ENCODE measurements at places on chromosomes 13 and 19.

DNA sequence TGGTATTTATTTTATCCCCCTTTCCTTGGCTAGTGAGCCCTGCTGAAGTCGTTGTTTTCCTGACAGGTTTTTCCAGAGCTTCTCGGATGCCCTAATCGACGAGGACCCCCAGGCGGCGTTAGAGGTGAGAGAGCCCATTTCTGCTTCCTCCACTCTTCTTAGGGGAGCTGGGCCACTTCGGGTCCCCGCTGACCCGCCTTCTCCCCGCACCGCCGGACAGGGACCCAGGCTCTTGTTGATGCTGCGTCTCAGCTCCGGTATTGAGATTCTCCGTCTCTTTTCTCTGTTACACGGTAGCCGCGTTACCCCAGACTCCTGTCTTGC, 306 bp downstream of the SUGT1 start:
- no peak for DNase-seq

GRCh38 chr19:19746286-19747213, 13.6 kb upstream of the ZNF14 start:
- no peak for DNase-seq

- no peak for DNase-seq
These were observed 32.6 kb upstream of the SLC46A3 start for GRCh38 chr13:28751175-28751960.

- DNase-seq, result no peak
These were observed 360.3 kb upstream of the ZNF507 start for GRCh38 chr19:31985001-31985605.

GRCh38 chr13:45280751-45281634, 60.0 kb downstream of the TPT1 start:
- peak; percentile 36 for DNase-seq

GRCh38 chr13:67292886-67293285, 62.8 kb upstream of the PCDH9 start:
- no peak for DNase-seq

DNA sequence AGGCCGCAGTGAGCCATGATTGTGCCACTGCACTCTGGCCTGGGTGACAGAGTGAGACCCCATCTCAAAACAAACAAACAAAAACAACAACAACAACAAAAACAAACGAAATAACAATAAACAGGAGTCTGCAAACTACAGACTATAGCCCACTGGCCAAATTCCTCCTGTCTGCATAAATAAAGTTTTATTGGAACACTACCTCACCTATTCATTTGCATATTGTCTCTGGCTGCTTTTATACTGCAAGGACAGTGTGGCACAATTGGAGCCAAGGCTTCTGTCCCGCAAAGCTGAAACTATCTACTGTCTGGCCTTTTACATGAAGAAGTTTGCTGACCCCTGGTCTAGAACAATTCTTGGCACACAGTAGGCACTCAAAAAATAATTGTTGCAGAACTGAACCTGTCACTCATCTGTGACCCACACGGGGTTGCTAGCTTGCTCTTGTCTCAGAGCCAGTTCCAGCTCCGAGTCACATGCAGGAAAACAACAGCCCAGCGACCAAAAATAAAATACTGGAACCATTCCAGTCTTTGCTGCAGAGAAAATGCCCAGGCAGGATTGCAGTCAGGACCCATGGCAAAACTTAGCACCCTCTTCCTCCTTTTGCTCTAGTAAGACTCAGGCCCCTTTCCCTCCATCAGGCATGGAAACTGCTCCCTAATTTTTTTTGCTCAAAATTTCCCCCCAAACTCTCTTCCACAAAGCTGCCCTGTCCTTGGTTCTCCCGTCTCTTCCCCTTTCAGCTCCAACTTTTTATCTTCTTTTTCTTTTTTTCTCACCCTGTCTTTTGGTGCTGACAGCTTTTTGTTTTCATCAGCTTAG, 4.8 kb upstream of the MYH14 start:
- DNase-seq, result no peak

DNA sequence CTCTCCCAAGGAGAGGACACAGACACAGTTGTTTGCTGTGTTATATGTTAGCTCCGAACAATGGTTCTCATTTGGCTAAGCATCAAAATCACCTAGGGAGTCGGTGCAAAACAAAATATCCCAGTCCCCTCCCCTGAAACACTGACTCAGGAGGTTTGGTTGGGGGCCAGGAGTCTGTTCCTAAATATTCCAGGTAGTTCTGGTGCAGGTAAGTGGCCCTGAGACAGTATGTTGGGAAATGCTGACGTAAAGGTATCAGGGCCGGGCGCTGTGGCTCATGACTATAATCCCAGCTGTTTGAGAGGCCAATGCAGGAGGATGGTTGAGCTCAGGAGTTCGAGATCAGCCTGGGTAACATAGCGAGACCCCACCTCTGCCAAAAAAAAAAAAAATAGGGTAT, 2.3 kb upstream of the MAP2K7 start:
- no peak for DNase-seq

GRCh38 chr19:46635920-46636761, at the start of gene GNG8:
TSS of gene GNG8 (minus strand) at chr19:46636202. CDS start at chr19:46634682, 1,520 bp downstream.
- no peak for DNase-seq

DNA sequence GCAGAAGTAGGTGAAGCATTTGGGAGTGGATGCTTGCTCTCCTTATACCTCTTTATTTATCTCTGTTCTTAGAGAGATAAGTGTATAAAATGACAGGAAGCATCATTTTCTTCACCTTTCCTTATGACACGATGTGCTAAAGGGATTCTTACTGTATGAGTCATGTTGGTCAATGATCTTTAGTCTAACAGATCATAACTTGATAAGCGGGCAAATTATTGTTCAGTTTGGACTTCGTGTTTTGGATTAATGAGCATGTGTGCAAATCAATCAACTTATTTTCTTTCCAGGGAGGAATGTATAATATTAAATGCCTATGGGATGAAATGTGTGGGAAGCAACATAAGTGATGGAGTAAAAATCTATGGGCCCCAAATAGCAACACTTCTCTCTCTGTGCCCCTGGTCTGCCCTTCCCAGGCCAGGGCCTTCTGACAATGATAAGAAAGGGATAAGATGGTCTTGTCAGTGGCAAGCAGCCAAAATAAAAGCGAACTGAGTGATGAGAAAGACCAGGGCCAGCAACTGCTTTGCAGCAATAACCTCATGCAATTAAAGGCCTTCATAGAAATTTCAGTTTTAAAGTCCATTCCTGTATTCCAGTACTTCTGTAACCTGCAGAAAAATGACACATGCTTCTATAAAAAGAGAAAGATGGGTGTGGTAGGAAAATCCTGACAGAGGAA, 61.4 kb downstream of the SLC10A2 start:
- no peak for DNase-seq

GRCh38 chr13:67515895-67516294, 285.8 kb upstream of the PCDH9 start:
- DNase-seq, result peak; percentile 15

DNA sequence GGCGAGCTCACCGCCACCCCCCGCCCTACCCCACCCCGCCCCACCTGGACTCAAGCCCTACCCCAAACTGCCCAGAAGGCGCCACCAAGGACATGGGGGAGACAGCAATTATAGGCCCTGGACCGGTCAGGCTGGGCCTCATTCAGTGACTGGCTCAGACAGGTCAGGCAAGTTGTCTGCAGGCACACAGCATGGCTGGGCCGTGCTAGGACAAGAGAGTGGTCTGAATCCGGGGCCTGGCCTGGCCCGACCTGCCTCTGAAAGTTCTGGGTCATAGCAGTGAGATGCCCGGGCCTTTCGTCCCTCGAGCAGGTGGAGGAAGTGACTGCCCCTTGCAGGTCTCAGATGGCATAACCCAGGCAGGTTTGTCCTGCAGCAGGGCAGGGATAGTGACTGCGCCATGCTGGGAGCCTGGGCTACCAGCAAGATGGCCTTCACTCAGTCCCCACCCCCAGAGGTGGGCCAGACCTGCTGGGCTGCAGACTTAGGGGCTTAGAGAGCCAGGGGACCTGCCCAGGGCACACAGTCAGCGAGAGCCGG, 21.0 kb downstream of the COMP start:
- no peak for DNase-seq

DNA sequence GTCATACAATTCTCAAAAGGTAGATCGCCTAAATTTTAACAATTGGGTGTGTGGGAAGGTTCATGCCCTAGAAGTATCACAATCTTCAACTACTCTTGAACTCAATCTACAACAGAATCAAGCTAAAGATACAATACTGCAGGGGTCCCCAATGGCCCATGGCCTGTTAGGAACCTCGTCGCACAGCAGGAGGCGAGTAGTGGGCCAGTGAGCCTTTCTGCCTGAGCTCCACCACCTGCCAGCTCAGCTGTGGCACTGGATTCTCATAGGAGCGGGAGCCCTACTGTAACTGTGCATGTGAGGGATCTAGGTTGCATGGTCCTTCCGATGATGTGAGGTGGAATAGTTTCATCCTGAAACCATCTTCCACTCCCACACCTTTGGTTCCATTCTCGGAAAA, 230.6 kb downstream of the KLF12 start:
- no peak for DNase-seq

GRCh38 chr13:74110053-74110452, 24.2 kb downstream of the KLF12 start:
- DNase-seq, result no peak

DNA sequence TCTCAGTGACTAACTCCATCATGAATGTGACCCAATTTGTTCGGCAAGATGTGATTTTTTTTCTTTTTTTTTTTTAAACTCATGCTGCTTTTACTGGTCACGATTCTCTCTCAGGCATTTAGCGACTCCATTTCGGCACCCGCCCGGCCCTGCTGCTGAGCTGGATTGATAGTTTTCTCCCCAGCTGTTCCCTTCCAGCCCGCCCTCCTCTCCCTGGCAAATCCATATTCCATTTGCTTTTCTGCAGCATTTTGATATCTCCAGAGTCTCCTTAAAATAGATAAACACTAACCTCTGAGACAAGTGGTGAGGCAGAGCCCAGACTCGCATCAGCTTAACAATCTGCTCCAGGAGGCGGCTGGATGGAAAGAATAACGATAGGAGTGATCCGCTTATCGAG, 55.5 kb upstream of the KATNAL1 start:
- DNase-seq, result no peak

DNA sequence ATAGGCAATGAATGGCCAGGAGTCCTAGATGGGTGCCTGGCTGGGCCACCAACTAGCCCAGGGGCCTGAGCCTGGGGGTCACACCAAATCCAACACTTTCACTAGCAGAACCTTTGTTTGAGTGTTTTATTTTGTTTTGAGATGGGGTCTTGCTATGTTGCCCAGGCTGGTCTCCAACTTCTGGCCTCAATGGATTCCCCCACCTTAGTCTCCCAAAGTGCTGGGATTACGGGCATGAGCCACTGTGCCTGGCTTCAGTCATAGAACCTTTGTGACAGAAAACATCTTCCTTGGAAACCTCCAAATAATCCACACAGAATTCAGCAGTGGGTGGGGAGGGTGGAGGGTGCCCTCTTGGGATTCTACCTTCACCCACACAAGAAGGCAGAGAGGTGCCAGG, 6.1 kb downstream of the PRKACA start:
- no peak for DNase-seq

- DNase-seq, result peak; percentile 14
These were observed 219.2 kb downstream of the ENOX1 start for GRCh38 chr13:43567608-43568007.

DNA sequence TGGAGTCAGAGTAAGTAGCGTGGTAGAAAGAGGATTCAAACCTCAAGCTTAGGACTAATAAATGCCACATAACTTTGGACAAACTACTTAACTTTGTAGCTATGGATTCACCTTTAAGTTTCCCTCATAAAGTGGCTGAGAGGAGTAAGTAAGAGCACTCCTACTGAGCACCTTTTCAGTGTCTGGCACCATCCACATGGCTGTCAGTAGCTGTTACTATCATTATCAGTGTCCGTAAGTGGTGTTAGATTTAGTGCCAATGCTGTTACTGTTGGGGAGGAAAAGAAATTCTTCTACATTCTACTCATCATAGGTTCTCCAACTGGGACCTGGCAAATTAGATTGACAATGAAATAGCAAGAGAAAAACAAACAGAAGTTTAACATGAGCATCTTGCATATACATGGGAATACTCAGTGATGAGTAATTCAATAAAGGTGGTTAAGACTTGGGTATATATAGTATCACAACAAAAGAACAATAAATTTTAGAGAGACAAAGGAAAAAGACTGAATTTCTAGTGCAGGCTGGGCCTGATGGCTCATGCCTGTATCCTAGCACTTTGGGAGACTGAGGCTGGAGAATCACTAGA, 165.6 kb upstream of the NBEA start:
- no peak for DNase-seq

DNA sequence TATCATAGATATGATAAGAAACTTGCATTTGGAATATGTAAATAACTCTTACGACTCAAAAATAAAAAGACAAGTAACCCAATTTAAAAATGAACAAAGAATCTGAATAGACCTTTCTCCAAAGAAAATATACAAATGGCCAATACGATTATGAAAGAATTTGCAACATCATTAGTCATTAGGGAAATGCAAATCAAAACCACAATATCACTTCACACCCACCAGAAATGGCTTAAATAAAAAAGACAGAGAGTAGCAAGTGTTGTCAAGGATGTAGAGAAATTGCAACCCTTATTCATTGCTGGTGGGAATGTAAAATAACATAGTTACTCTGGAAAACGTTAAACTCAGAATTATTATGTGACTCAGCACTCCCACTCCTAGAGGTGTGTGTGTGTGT, 226.6 kb upstream of the MAB21L1 start:
- DNase-seq, result no peak

Measured in HS-5 (cell line).